GM19239 (cell line): ENCODE measurements at places on chromosomes 1 and 21.

- DNase-seq, result no peak
Measured at GRCh38 chr1:245099401-245099800, 55.4 kb upstream of the KIF26B start.

DNA sequence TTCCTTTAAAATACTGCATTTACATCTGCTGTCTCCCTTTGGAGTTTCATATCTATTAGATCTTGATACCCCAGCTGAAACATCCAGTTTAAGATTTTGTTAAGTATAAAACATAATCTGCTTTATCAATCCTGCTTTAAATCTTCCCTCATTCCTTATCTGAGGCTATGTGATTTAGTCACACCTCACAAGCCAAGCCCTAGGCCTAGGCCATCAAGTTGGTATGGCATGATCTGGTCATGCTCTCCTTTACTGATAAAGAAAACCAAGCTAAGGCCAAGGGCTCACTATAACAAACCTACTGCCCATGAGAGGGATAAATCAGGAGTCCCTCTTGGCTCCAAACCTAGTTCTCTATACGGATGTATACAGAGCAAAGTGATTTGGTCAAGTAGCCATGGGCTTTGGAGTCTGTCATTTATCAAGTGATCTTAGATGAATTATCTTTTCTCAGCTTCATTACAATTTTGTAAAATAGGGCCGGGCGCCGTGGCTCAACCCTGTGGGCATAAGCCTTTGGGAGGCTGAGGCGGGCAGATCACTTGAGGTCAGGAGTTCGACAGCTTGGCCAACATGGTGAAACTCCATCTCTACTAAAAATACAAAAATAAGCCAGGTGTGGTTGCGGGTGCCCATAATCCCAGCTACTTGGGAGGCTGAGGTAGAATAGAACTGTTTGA lies 22.8 kb downstream of the ENSA start:
- no peak for DNase-seq

DNA sequence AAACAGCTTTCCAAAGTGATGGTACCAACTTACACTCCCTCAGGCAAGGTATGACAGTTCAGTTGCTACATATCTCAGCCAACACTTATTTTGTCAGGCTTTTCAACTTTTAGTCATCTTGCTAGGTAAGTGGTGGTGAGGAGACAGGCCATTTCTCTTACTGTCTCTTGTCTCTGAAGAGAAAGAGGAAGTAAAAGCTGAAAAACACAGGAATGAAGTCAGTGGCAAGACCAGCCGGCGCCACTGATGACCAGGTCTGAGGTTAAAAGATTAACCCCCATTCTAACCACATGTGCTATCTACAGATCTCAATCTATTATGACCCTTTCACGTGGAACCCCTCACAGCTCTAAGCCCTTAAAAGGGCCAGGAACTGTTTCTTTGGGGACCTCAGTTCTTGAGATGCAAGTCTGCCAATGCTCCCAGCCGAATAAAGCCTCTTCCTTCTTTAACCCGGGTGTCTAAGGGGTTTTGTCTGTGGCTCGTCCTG lies 4.2 kb downstream of the ADCY10 start:
- no peak for DNase-seq

DNA sequence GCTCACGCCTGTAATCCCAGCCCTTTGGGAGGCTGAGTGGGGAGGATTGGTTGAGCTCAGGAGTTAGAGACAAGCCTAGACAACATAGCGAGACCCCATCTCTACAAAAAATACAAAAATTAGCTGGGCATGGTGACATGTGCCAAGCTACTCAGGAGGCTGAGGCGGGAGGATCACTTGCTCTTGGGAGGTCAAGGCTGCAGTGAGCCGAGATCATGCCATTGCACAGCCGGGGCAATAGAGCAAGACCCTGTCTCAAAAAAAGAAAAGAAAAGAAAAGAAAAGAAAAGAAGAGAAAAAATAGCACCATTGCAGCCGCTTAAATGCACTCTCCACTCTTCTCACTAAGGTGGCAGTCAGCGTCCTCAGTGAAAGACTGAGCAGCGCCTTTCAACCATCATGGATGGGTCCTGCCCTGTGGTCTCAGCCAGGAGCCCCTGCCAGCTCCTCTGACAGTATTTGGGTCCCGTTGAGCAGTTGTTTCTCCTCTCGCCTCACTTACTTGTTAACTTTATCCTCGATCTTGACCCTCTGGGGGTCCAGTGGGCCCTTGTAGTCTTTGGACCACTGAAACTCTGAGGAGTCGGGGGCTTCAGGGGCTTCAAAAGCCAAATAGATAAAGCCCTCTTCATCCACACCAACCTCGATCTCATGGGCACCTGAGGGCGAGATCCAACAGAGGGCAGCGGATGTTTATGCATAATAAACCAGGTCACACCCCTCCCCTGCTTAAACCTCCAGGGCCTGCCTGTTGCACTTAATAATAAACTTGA lies 36.9 kb downstream of the MYOM3 start:
- no peak for DNase-seq

GRCh38 chr1:186948535-186948934 lies 119.8 kb downstream of the PLA2G4A start:
- no peak for DNase-seq

GRCh38 chr1:94463765-94464330 lies 45.7 kb downstream of the ABCD3 start:
- no peak for DNase-seq

- DNase-seq, result no peak
Measured at GRCh38 chr1:119316870-119317416, 51.6 kb upstream of the HAO2 start.

DNA sequence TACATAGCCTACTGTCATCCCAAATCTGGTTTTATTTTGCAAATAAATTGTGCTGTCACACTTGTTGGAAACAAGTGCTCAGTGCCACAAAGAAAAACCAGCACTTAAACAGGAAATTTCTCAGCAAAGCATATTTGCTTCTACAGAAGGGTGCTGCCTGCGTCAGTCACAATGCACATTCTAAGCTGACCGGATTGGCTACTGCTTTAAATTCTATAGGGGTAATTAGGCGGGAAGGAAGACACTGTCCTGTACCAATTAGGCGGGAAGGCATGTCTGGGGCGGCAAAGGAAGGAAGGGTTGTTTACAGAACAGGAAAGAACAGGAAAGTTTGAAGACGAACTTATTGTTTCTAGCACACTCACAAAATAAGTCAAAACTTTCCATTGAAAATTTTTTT lies 2.8 kb downstream of the IFI16 start:
- DNase-seq, result no peak

- DNase-seq, result no peak
Measured at GRCh38 chr1:81571946-81572345, 228.8 kb upstream of the ADGRL2 start.
